ENCODE measurements at places on chromosomes 2 and 18.

GRCh38 chr2:64819774-64820688, 166.3 kb upstream of the SERTAD2 start:
- no peak for ATAC-seq

DNA sequence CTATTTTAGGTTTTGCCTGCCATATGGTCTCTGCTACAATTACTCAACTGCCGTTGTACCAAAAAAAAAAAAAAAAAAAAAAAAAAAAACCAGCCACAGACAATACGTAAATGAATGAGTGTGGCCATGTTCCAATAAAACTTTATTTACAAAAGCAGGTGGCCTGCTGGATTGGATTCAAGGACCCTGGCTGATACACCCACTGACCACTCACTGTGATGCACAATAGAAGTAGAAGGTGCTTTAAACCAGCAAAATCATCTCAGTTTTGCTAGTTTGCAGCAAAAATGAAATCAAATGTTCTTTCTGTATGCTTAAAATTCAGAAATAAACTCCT, 137.4 kb downstream of the AKAIN1 start:
- ATAC-seq, result no peak

DNA sequence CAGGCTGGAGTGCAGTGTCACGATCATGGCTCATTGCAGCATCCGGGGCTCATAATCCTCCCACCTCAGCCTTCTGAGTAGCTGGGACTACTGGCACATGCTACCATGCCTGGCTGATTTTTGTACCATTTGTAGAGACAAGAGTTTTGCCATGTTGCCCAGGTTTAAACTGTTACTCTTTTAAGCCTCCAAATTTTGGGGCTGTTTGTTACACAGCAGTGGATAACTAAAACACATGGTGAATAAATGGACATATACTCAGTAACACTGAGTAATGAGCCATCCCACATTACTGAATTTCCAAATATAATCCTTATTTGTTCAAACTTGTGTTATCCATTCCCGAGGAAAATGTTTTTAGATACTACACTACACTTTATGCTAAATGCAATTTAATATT, 9.8 kb downstream of the ADCY3 start:
- no peak for ATAC-seq

DNA sequence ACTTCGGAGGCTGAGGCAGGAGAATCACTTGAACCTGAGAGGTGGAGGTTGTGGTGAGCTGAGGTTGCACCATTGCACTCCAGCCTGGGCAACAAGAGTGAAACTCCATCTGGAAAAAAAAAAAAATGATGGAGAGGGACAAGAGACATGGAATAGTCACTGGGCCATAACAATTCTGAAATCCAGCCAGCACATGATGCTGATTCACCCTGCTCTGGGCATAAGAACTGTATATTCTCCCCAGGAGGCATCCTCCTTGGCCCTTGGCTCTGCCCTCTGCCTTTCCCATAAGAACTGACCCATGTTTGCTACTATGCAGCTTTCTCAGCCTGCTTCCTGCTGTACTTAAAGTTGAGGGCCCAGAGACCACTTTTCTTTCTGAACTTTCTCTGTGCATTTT, 297.7 kb downstream of the GBX2 start:
- ATAC-seq, result no peak

DNA sequence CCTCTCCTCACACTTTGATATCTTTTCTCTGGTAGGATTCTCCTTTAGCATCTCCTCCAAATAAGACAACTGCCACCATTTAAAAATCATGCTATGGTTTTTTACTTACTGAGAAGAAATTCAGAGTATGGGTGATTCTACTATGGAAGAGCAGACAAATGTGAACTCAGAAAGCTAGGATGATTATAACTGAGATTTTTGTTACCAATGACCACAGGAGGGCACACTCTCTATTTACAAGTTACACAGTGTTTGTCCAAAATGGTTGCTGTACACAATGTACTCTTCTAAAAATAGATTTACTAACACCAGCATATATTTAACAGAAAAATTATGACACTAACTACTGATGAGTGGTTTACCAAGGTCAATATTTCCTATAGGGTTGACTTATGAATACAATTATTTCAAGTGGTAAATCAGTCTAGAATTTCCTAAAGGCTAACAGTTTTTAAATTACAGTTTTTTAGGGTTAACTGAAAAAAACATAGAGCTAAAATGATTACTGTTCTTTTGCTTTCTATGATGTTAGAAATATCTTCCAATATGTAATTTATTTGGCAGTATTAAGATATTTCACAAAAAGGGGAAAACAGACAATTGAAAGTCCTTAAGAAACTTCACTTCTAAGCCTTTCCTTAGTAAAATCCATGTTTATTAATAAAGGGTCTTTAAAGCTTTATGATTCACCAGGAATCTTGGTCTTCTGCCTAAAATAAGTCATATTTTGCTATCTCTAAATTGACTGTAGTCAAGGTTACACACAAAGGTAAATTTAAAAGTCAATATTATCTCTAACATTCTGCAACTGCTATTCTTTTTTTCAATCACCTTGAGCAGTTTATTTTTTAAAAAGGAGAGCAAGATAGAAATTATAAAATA, 57.2 kb downstream of the MAP4K3 start:
- ATAC-seq, result peak; percentile 91

DNA sequence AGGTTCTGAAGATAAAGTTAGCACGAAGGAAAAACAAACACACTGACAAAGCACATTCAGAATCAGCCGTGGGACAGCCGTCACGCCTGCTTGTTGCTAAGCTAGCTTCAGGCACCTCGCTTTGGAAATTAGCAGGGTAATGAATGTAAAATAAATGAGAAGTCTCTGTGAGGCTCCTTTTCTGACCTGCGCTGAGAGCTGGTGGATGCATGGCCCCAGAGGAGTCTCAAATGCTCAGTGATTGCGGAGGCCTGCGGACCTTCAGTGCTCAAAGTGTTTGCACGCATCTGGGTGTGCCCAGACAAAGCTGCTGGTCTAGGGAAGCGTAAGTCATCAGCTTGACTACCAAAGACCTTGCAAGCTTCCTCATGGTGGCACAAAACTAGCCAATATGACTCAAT, 50.6 kb downstream of the CD8B2 start:
- no peak for ATAC-seq

GRCh38 chr2:177680866-177681712, 288.5 kb downstream of the AGPS start:
- no peak for ATAC-seq

DNA sequence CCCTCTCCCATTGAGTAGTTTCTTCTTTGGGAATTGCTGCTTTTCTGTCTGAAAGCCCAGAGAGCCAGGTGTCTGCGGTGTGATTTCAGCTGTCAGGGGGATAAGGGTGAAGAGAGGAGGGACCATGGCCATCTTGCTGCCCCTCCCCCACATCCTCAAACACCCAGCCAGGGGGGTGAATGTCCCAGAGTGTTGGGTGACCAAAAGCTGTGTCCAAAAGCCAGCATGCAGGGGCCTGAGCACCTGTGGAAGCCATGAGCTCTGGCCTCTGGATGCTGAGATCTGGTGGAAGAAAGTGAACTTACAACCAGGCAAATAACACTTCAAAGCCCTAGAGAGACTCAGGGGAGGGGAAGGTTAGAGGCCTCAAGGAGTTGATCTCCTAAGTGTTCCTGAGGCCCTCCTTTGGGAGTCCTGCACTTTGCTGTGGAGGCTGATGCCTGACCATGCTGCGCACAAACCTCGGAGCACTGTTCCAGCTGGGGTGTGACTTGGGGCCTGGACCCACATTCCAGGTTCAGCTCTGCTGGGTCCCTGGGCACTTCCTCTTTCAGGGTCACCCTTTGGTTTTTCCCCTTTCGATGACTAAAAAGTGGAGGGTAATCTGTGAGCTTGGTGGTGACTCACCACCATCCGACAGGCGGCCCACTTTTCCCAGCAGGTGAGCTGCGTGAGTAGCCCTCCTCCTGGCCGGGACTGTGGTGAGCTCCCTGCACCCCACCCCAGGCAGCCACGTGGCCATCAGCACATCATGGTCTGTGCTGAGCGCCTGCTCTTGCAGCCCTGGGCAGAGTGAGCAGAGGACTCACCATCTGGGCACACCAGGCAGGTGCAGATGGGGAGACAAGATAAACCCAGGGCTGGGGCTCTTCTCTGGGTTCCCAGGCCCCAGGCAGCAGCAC, 66.8 kb upstream of the FOSL2 start:
- no peak for ATAC-seq

- ATAC-seq, result no peak
Measured at GRCh38 chr2:65778137-65778536, 345.7 kb upstream of the SPRED2 start.

DNA sequence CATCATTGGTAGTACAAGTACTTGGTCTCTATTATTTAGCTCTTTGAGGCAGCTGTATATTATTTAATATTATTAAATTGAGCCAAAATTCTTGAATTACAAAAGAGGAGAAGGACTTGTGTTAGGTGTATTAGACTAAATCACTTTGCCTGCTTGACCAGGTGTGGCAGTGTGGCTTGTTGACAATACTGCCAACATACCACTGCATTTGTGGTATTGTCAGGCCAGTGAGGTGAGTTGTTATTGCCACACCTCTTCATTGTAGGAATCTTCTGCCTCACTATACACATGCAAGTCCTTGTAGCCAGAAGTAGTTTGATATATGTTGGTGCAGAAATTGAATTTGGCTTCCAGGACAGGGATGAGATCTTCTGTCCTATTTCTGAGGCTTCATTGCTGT, 40.5 kb downstream of the CYP20A1 start:
- no peak for ATAC-seq

DNA sequence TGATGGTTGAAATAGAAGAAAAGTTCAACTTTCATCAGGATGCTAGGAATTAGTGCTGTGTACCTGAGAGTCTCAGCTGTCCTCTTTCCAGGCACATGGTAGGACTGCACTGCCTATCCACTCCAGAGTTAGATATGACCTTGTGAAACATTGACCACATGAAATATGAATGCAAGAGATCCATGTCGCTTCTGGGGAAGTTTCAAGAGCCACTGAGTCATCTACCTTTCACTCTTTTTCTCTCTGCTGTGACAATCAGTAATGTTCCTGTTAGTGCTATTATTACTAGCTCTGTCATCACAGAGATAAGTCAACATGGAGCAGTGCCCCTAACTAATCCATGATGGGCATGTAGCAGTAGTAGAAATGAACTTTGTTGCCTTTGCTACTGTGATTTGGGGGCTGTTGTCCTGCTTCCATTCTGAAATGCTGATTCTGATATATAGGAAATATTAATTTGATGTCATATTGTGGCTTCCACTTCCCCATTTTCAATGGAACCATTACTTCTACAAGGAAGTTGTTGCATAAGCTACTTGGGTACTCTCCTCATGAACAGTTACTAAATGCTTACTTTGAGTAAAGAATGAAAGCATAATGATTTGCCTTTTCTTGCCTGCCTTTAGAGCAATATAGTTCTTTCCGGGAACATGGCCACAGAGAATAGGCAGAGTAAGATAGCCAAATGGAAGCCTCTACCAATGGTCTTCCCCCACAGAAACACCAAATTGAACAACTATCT, 192.8 kb upstream of the ZNF521 start:
- ATAC-seq, result no peak

- ATAC-seq, result no peak
Measured at GRCh38 chr2:84874381-84875212, 6.3 kb downstream of the TRABD2A start.

DNA sequence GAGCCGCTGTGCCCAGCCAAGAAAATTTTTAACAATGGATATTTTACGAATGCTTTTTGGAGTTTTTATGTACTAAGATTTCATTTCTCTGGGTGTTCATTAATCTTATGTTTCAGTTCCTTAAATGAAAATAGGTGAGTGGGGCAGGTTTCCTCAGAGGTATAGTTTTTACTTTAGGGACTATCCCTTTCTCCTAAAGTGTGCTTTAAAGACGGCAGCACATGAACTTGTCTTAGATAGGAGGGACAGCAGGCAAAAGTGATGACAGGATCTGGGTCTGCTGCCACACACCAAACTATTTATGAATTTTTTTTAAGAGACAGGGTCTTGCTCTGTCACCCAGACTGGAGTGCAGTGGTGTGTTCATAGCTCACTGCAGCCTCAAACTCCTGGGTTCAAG, 8.0 kb upstream of the REL start:
- no peak for ATAC-seq

- no peak for ATAC-seq
Measured at GRCh38 chr2:113162173-113162572, 11.6 kb upstream of the PSD4 start.

DNA sequence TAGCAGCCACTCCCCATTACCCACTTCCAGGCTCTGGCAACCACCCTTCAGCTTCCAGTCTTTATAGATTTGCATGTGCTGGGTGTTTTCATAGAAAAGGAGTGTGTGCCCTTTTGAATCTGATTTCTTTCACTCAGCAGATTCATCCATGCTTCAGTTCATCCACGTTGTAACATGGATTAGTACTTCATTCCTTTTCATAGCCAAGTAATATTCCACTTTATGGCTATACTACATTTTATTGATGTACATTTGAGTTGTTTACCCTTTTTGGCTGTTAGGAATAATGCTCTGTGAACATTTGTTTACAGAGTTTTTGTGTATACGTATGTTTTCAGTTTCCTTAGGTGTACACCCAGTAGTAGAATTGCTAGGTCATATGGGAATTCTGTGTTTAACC, 205.5 kb upstream of the RAB12 start:
- ATAC-seq, result no peak

DNA sequence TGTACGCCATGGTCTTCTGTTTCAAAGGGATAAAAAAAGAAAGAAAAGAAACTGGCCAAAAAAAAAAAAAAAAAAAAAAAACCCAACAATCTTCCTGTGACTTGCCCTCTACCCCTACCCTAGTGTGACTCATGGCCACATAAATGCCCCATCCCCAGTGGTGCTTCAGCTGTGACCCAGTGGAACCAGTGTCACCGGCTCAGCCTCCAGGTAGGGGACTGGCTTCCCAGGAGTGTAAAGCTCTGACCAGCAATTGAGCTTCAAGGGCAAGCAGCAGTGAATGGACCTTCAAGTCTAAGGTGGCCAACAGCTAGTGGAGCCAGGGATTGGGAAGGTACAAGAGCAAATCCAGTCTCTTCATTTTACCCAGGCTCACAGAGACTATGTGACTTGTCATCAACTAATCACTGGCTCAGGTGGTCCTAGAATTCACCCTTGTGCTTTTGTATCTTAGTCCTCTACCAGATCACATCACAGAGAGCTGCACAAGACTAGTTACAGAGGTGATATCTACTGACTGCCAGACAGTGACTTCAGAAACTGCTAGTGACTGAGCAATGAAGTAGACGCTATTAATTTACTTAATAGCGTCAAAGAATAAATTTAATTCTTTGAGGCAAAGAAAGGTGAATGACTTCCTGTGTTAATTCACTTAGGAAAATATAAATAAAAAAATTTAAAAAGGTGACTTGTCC, 1.3 kb upstream of the TGFBRAP1 start:
- ATAC-seq, result no peak

- ATAC-seq, result no peak
Measured at GRCh38 chr2:524442-524841, 152.8 kb downstream of the TMEM18 start.

GRCh38 chr18:54852780-54853675, 24.8 kb downstream of the RAB27B start:
- ATAC-seq, result peak; percentile 78

GRCh38 chr2:181575650-181576025, 81.3 kb downstream of the CERKL start:
- no peak for ATAC-seq

All from SK-N-SH treated with all-trans-retinoic acid at 6 μM for 48 hours (cell line).